ENCODE measurements at places on chromosomes 16 and 17.

DNA sequence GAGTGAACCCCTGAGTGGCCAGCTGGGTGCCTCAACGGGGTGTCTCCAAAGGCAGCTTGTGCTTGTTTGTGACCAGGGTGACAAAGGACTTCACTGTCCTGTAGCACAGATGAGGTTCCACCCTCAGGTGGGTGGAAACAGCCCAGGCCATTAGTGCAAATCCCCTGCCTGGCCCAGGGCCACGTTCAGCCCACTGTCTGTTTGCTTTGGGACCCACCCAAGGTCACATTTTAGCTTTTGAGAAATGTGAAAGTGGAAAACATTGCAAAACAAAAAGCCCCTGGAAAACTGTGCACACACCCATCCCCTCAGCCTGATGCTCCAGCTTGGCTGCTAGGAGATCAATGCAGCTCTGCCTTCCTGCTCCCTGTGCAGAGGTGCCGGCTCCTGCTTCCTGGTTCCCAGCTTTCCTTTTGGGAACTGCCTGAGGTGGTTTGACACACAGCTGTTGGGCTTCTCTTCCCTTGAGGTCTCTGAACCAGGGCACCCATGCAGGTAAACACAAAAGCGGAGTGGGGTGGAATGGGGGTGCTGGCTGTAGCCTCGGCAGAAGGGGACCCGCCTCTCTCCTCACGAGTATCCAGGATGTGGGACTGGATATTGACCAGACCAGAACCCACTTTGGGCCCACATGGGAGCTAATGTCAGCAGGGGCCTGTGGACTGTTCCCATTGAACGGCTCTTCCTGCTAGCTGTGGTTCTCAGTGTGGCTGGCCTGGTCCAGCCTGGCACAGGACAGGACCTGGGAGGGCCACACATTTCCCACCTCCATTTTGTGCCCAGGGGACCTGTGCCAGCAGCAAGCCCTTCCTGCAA, 7.9 kb upstream of the SPHK1 start:
- no peak for DNase-seq

DNA sequence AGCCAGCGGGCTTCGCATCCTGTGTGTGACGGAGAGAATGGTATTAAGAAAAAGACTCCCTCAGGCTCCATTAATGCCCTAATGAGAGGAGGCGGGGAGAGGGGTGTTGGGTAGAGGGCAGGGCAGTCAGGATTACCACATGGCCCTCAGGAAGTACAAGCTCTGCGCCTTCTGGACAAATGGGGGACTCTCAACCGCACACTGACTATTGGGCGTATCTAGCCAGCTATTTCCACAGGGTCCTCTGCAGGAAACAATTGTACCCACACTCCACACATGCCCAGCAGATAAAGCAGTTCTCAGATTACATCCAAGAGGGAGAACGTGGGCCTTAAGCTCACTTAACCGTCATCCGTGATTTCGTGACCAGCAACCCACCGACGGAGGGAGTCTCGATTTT, 14.7 kb downstream of the NXN start:
- no peak for DNase-seq

DNA sequence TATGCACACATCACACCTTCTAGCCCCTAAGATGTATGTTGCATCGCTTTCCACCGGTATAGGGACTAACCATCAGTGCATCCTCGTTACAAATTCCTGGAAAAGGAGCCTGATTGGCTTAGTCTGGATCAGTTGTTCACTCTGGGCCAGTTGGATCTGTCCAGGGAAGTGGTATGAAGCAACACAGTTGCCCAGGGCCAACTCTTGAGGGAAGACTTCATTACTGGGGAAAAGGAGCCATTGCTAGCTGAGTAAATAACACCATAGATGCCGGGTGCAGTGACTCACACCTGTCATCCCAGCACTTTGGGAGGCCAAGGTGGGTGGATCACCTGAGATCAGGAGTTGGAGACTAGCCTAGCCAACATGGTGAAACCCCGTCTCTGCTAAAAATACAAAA, 275.2 kb upstream of the RBFOX1 start:
- DNase-seq = no peak

DNA sequence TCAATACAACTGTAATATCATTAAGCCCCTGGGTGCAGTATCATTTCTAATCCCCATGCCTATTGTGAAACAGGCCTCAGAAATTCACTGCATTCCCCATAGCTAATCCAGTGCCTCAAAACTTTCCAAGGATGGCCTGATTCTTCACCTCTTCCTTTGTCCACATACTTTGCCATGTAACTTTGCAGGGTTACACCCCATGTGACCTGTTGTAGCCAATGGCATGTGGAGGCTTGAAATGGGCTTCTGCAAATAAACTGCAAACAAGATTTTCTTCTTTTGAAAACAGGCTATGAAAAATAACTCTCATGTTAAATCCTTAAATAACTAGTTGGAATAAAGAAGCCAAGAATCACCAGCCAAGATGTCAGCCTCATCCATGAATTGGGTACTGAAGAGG, 35.9 kb downstream of the ABCA10 start:
- no peak for DNase-seq

DNA sequence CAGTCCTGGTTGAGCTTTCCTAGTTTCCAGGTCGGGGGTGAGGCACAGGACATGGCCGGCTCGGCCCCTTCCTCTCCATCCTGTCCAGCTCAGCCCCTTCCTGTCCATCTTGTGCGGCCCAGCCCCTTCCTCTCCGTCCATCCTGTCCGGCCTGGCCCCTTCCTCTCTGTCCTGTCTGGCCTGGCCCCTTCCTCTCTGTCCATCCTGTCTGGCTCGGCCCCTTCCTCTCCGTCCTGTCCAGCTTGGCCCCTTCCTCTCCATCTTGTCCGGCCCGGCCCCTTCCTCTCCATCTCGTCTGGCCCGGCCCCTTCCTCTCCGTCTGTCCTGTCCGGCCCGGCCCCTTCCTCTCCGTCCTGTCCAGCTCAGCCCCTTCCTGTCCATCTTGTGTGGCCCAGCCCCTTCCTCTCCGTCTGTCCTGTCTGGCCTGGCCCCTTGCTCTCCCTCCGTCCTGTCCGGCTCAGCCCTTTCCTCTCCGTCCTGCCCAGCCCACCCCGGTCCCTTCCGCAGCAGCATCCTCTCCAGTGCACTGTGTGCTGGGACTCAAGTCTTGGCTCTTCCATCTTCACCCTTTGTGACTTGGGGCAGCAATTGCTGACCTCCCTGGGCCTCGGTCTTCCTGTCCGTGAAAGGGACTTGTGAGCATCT, 5.5 kb upstream of the ZNF750 start:
- DNase-seq = no peak

DNA sequence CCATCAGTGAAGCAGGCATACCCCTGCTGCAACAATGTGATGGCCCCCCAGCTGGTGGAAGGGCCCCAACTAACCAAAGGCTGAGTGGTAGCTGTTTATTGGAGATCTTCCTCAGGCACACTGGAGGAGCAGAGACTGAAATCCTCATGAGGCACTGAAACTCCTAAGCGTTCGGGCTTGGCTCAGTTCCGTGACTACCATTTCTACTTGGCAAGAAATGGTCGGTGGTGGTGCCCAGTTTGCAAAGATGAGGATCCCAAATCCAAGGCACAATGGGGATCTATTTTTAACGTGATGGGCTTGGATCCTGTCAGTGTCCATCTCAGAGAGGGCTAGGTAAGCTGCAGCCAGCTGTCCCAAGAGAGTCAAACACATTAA, 82.8 kb downstream of the TNFRSF13B start:
- DNase-seq = no peak

DNA sequence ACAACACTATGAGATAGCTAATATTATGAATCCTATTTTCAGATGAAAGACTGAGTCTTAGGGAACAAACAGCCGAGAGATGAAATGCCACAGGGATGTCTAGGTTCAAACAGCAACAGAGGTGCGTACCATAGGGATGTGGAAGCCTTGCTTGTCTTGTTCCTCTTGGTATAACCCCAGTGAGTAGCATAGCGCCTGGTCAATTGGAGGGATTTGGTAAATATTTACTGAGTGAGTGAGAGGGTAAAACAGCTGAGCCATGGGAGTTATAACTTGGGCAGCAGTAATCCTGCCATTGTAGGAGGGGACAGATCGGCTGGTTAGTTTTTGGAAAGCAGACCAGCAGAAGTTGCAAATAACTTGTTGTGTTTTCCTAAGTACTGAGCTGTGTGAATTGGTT, 80.2 kb downstream of the WWOX start:
- no peak for DNase-seq

DNA sequence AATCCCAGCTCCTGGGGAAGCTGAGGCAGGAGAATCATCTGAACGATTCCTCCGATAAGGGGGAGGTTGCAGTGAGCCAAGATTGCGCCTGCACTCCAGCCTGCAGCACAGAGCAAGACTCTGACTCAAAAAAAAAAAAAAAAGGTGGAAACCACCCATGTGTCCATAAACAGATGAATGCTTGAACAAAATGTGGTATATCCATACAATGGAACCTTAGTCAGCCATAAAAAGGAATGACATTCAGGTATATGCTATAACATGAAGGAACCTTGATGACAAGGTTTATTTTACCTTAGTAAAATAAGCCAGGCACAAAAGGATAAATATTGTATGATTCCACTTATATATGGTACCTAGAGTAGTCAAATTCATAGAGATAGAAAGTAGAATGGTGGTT, 2.9 kb upstream of the MEIOC start:
- no peak for DNase-seq

DNA sequence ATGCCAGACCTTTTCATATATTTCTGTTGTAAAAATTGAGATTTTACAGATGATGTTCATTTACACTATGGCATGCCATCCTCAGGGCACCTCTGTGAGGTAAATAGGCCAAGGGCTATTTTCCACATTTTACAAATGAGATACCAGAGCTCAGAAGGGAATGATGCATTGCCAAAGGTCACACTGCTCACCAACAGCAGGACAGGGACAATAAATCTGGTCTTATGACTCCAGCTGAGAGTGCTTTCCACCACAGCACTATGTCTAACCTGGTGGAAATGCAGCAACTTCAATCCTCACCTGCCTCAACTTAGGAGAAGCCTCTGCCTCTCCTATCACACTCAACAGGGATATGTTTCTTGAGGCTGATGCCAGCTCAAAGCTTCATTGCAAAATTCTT, 40.6 kb downstream of the GRIN2A start:
- DNase-seq = no peak

GRCh38 chr16:49350265-49351095, 23.1 kb upstream of the C16orf78 start:
- peak; percentile 10 for DNase-seq

- DNase-seq = no peak
Measured at GRCh38 chr16:69435977-69436820, 11.8 kb downstream of the CYB5B start.

DNA sequence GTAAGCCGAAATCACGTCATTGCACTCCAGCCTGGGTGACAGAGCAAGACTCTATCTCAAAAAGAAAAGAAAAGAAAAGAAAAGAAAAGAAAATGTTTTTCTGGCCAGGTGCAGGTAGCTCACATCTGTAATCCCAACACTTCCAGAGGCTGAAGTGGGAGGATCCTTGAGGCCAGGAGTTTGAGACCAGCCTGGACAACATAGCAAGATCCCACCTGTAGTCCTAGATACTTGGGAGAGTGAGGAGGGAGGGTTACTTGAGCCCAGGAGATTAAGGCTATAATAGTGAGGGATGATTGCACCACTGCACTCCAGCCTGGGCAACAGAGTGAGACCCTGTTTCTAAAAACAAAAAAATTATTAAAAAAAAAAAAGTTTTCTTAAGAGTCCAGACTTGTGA, 2.5 kb upstream of the ATP5MC1 start:
- DNase-seq = no peak

- DNase-seq = no peak
Measured at GRCh38 chr16:53766304-53767016, 62.5 kb downstream of the FTO start.

DNA sequence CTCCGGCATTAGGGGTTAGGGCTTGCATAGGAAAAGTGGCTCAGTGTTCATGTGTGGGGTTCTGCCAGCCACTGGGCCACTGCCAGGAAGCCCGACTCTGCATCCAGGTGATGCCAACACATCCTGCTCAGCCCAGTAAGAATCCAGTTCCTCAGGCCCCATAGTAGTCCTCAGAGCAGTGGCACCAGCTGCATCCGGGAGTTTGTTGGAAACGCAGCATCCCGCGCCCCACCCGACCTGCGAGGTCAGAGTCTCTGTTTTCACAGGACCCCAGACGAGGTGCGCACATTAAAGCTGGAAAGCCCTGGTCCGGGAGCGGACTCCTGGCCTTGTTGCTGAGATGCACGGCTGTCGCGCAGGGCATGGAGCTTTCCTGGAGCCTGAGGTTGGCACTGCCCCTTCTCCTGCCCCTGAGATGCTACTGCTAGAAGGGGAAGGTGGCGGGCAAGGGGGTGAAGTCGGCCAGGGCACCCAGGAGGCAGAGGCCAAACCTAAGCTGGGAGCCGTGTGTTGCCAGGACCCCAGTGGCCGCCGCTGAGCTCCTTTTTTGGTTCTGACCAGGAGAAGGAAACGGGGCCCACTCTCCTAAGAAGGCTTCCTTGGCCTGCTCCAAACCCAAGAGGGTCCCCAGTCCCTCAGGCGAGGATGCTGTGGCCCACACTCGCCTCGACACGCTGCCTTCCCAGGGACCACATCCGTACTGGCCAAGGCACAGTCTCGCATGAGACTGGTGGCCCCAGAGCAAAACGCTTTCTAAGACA, 44.4 kb downstream of the NOS2 start:
- DNase-seq = no peak

DNA sequence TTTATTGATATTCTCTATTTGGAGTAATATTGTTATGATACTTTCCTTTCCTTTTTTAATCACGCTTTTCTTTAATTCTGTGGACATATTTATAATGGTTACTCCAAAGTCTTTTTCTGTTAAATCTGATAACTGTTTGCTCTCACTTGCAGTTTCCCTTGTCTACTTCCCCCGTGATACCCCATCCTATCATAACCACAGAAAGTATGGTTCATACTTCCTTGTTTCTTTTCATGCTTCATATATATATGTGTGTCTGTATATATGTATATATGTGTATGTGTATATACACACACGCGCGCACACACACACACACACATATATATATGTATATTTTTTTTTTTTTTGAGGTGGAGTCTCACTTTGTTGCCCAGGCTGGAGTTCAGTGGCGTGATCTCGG, 23.5 kb downstream of the SPECC1 start:
- DNase-seq = no peak

DNA sequence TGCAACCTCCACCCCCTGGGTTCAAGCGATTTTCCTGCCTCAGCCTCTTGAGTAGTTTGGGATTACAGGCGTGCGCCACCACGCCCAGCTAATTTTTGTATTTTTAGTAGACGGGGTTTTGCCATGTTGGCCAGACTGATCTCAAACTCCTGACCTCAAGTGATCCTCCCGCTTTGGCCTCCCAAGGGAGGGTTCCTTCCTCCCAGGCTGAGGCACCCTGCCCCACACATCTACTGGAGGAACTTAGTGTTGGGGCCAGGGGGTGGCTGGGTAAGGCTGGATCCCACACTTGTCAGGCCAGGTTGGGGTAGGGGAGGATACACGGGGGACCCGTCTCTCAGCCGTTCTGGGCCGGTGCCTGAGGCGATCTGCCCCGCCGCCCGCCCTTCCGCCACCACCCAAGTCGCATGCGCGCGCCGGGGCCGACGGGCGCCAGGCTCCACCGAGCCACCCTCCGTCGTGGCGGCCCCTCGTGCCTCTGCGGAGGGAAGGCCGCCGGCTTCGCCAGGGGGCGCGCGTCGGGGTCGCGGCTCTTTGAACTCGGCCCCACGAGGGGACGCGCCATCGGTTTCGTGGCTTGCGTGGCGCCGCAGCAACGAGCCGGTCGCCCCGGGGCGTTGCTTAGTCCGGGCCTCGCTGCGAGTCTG, 15.9 kb downstream of the GRB7 start:
- DNase-seq = no peak

GRCh38 chr17:77854083-77854758, 104.3 kb upstream of the TNRC6C start:
- DNase-seq = no peak

GRCh38 chr17:59798111-59798510, 90.7 kb downstream of the VMP1 start:
- no peak for DNase-seq

- no peak for DNase-seq
Measured at GRCh38 chr17:28160610-28161009, 118.1 kb downstream of the NLK start.
